ENCODE measurements at places on chromosomes 3 and 15.
A peak's percentile ranks its signal among the peaks of the same experiment; 100 is the strongest.

DNA sequence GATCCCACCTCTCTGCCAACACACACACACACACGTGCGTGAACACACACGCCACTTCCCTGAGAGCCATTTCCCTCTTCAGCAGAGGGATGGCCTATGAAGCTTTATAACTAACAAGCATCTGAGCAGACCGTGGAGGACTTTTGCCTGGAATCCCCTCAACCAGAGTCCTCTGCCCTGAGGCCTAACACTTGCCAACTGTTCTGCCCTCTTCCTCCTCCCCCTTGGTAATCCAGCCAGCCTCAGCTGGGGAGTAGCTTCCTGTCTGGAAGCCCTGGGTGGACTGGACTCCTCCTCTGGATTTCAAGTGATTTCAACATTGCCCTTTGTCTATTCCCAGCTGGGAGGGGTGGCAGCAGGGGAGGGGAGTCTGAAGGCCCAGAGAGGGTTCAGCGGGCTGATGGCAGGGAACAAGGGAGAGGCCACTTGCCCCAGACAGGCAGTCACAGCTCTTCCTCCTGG is 68.4 kb upstream of the HACD2 start:
- H3K27me3 ChIP-seq: no peaks in the 10 kb centered on the region
- H3K4me1 ChIP-seq: peaks cover 49% of the 10 kb centered on the region
- no peak overlapping the region for H3K4me3 ChIP-seq
- H3K27ac ChIP-seq: peak overlapping the region; percentile 56

DNA sequence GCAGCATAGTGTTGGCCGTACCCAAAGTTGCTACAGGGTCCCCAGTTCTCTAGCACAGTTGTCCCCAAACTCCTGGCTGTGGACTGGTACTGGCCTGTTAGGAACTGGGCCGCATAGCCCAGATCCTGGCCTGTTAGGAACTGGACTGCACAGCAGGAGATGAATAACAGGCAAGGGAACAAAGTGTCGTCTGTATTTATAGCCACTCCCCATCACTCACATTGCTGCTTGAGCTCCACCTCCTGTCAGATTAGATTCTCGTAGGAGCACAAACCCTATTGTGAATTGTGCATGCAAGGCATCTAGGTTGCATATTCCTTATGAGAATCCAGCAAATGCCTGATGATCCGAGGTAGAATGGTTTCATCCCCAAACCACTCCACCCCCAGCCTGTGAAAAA is 604.0 kb upstream of the LMCD1 start:
- H3K4me1 ChIP-seq: no peaks in the 10 kb centered on the region
- no peak overlapping the region for H3K27ac ChIP-seq
- DNase-seq: no peak

GRCh38 chr3:157931517-157931916 is 174.7 kb downstream of the SHOX2 start:
- H3K27ac ChIP-seq: no peak overlapping the region
- H3K4me1 ChIP-seq: no peaks in the 10 kb centered on the region
- H3K27me3 ChIP-seq: no peaks in the 10 kb centered on the region
- no peak for DNase-seq

DNA sequence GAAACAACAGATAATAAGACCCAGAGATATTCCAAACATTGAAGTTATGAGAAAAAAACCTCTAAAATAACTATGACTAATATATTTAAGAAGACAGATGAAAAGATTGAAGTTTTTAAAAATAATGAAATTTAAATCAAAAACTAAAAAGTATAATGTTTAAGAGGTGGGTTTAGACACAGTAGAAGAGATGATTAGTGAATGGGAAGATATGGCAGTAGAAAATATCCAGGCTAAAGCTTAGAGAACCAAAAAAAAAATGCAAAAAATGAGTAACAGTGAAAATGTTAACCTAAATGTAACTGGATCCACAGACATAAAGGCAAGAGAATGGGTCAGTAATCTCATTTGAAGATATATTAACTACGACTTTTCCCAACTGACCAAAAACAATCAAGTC is 52.2 kb downstream of the RETNLB start:
- no peaks in the 10 kb centered on the region for H3K4me1 ChIP-seq
- H3K27me3 ChIP-seq: no peaks in the 10 kb centered on the region
- no peak for DNase-seq
- H3K27ac ChIP-seq: no peak overlapping the region

- H3K4me3 ChIP-seq: no peak overlapping the region
- DNase-seq: no peak
- no peak overlapping the region for H3K27ac ChIP-seq
- H3K36me3 ChIP-seq: no peaks in the 10 kb centered on the region
Observed at GRCh38 chr3:42520336-42520735, 17.9 kb downstream of the VIPR1 start.
